NCI-H69 (cell line): ENCODE measurements at places on chromosomes 2 and 18.

- peak; percentile 100 for DNase-seq
Observed at GRCh38 chr18:8771930-8772329, 66.6 kb downstream of the MTCL1 start.

DNA sequence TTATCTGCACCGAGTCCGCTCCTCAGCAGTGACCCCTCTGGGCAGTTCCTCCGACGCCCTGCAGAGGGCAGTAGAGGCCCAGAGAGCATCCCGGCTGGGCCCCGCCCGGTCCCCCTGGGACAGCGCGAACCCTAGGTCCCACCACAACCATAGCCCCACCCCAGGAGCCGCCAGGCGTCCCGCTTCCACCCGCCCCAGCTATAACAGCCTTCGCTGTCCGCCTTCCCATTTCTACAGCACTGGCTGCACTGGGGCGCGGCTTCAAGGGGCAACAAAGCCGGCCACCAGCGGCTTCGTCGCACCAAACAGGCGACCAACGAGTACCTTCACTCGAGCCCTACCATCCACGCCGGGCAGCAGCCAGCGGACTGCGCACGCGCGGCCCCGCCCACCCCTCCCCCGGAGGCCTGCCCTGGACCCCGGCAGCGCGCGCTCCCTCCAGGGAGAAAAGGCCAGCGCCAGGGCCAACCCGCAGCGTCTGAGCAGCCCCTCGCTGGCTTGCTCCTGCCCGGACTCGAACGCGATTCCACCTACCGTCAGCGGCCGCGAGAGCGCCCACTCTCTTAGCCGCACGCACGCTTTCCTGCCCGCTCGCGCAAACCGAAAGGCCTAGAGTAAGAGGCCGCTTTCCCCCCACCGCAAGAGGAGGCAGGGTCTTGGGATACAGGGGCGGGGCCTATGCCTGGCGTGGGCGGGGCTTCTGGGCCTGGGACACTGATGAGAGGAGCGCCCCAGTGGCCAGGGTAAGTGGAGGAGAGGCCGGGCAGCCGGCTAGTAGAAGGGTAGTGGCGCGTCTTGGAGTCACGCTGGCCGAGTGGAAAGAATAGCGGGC lies at the start of gene NHEJ1:
TSS of gene NHEJ1 (minus strand) at position 630 of the 832 bp plus-strand sequence. CDS start 2,453 bp downstream, outside the sequence.
- peak; percentile 86 for DNase-seq

GRCh38 chr2:222295368-222296062 lies 3.3 kb downstream of the PAX3 start:
- no peak for DNase-seq

DNA sequence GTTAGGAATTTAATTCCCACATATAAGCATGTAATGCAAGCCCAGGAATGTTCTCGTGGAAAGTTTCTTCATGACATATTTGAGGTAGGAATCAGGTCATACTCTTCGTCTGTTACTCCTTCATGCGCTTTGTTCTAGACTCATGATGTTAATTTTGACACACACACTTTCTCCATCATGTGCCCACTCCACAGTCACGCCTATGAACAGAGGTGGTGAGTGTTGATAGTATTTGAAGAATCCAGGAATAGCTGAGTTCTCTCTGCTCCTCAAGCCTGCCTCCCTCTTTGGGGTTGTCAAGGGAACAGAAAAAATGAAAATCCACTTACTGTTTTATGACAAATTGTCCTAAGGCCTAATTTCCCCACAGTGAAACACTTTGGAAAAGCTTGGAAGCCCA lies 117.3 kb upstream of the SERPINE2 start:
- DNase-seq = no peak

DNA sequence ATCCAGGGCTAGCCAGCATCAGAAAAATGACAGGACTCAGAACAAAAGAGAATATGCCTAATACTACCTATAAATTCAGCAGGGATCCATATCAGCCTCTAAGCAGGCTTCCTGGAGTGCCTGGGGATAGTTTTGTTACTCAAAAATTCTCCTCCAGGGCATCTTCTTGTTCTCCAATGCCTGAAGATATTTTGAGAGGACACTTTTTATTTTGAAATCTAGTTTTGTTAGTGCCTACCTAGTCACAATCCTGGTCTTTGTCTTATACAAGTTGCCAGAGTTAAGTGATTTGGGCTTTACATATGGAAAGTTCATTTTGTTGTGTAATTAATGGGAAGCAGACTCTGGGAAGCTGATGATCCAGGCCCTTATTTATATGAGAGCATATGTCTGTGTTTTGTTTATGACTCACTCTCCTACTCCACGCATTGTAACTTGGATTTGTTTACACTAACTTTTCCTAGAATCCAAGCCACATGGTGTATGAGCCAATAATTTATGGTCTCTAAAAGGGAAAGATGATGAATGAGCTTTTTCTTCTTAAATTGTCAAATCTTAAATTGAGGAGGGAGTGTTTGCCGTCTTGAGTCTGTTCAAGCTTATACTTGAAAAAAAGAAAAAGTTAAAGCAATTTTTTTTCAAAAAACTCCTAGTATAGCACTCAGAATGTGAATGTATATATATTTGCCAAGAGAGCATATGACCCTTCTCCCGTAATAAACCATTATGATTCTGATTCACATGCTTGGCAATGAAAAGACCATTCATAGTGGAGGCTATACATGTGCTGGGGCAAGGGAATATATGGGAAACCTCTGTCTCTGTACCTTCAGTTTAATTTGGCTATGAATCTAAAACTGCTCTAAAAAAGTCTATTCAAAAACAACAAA lies 370.3 kb downstream of the SETBP1 start:
- DNase-seq = peak; percentile 92

GRCh38 chr2:240836781-240837467 lies 16.9 kb upstream of the KIF1A start:
- DNase-seq = no peak

DNA sequence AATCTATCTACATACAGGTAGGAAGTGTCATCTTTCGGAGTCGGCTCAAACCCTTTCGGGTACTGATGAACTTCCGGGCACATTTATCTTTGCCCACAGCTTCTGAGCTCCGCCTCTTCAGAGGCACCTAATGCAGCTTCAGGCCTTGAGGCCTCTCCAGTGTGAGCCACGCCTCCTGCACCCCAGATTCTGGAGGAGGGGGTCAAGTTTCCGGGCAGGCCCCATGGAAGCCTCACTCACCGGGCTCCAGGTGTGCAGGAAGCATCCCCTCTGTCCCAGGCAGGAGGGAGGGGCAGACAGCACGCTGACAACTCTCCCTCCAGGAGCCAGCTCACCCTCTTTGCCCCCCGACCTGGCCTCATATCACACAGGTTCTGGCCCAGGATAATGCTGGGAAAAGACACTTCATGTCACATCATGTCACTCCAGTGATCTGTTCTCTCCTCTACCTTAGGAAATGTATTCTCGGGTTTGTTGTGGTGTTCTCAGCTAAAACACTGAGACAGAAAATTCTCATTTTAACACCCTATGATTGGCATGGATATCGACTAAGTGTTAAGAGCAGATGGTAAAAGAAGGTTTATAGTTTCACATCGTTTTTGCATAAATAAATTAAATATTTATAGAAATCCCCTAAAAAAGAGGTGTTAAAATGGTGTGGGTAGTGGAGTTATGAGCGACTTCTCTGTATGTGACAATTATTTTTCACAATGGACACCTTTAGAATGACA lies 46.2 kb upstream of the COPS8 start:
- no peak for DNase-seq
